CD4-positive, alpha-beta T cell treated with Interleukin-2 at 100 ng/mL for 4 hours (primary cell): ENCODE measurements at places on chromosomes 4 and X.
A peak's percentile ranks its signal among the peaks of the same experiment; 100 is the strongest.

DNA sequence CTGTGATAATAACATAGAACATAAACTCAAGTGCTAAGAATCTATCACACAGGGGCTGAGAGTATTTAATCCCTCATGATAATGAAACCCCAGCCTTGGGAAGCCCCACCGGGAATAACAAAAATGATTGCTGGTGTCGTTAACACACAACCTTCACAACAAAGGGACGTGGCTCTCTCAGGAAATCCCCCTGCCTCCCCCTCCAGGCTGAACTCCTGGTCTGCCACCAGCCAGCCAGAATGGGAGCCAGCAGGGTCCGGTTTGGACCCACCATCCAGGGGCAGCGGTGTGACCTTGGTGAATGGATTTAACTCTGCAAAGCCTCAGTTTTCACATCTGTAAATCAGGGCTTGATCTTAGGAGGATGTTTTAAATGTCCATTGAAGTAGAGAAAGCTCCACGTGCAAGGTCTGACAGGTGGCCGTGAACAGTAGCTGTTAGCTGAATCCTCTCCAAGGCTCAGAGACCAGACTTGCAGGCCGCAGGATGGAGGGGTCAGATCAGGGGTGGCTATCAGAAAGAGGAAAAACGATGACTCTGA lies 46.5 kb downstream of the ABLIM2 start:
- DNase-seq = no peak

DNA sequence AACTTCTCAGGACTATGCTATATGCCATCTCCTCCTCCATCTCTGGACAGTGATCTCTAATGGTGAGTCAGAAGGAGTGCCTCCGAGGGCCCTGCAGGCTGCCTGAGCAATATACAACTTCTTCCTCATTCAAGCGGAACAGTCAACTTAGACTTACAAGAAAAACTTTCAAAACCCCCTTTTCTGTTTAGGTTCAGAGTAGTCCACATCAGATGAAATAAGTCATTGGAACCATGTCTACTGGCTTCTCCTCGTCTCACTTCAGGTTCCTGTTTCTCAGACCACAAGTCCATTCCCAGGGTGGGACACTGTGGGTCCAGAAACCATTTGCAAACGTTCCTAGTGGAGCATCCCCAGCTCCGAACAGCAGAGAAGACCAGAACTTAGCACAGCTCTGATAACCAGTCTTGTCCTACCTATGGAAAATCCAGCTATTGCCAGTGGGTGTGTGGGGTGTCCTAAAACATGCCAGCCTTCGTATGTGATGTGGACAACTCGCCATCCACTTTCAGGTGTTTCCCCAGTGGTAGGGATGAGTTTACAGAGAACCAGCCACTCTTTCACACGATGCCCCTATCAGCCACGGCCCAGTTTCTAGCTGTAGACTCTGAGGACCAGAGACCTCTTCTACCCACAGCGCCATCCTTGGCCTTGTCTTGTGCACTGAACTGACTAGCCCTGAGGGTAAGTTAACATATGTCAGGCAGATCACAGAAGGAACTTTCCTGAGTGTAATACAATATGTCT lies 32.7 kb upstream of the NKRF start:
- no peak for DNase-seq

DNA sequence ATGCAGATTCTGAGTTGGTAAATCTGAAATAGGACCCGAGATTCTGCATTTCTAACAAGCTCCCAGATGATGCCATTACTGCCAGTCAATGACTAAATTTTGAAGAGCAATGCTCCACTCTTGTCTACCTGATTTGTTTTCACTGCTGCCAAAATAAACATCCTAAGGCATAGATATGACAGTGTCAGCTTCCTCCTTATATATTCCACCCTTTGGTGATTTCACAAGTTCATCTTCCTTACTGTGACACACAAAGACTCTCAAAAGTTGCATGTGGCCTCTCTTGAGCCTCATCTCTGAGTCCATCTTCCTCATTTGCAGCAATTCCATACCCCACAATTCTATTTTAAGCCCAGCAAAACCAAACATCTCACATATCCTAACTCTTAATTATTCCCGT lies 110.9 kb downstream of the FBXW7 start:
- no peak for DNase-seq

GRCh38 chr4:79983431-79983830 lies 89.6 kb downstream of the ANTXR2 start:
- DNase-seq = no peak

GRCh38 chr4:18914182-18914581 lies 892.6 kb upstream of the LCORL start:
- no peak for DNase-seq

DNA sequence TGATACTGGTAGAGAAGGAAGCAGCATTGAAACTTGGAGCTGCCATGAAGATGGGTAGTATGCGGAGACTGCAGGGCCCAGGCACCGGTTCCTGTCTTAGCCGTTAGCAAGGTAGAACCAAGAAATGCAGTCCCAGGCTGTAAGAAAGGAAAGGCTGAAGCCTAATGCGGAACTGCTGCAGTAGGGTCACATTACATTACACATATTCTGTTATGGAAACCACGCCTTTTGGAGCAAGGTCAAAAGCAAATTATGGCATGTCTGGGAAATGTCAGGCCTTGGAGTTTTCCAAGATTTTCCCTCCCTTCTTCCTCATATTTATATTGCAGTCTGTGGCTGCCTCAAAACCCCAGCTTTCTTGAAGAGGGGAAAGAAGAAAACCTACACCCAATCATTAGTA lies 204.8 kb upstream of the RASGEF1B start:
- DNase-seq = no peak

GRCh38 chrX:53571494-53571893 lies 115.0 kb downstream of the HUWE1 start:
- DNase-seq = no peak

- no peak for DNase-seq
Measured at GRCh38 chr4:122826079-122826527, 528 bp upstream of the FGF2 start.

GRCh38 chr4:38582889-38583470 lies 81.0 kb upstream of the KLF3 start:
- DNase-seq = peak; percentile 28

DNA sequence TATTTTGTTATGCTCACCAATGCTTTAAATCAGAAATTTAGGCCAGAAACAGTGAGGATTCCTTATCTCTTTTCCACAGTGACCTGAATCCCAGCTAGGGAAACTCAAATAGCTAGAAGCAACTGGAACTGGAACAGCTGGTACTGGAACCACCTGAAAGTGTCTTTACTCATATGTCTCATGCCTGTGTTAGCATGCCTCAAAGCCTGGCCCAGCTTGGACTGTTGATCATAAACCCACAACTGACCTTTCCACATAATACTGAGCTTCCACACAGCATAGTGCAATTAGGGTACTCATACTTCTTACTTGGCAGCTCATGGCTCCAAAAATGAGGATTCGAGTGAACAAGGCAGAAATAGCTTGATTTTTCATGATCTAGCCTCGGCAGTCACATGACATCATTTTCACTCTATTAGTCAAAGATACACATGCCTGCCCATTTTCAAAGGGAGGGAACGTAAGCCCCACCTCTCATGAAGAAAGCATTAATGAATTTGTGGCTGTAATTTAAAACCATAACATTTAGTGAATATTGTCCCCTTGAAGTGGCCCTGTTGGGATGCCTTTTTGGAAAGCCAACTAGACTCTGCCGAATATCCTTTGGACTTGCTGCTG lies 80.8 kb upstream of the ACSL1 start:
- DNase-seq = no peak

- DNase-seq = no peak
Measured at GRCh38 chrX:119607018-119607389, 780 bp upstream of the NKRF start.

GRCh38 chrX:110914281-110914680 lies 118.7 kb upstream of the CHRDL1 start:
- no peak for DNase-seq
